Lung (tissue), 17 donors: ENCODE measurements at places on chromosomes 4 and X. TPM values are rescaled to one million over a fixed set of nuclear protein-coding genes. Genes with fewer than 3 reads are reported as not detected.

Gene DCHS2
- polyA plus RNA-seq = 0.05 TPM

Gene ZNF711
- polyA plus RNA-seq = 0.58 TPM

Gene FRMPD3
- polyA plus RNA-seq = 0.06 TPM

Gene TRPC3
- polyA plus RNA-seq = 0.46 TPM

Gene CYTL1
- 2.8 TPM for polyA plus RNA-seq

Gene DAPP1
- polyA plus RNA-seq = 2.6 TPM

Gene VEGFC
- 11.1 TPM for polyA plus RNA-seq
